ENCODE measurements at places on chromosomes 5 and 9. TPM values are rescaled to one million over a fixed set of nuclear protein-coding genes. Genes with fewer than 3 reads are reported as not detected.

Gene DAP
- 41.1 TPM for total RNA-seq

Gene FYB1
- not detected for total RNA-seq

Gene DDX31
- 14.0 TPM for total RNA-seq

Gene VCAN
- 1.4 TPM for total RNA-seq

Gene BARHL1
- total RNA-seq = not detected

Gene TMEM252
- total RNA-seq = not detected
